Stimulated activated CD4-positive, alpha-beta T cell treated with anti-CD3 and anti-CD28 coated beads, Interleukin-1b, Interleukin-23, amount 100 ng/mL, for 1 hour (primary cell): ENCODE measurements at places on chromosomes 16 and 17.

DNA sequence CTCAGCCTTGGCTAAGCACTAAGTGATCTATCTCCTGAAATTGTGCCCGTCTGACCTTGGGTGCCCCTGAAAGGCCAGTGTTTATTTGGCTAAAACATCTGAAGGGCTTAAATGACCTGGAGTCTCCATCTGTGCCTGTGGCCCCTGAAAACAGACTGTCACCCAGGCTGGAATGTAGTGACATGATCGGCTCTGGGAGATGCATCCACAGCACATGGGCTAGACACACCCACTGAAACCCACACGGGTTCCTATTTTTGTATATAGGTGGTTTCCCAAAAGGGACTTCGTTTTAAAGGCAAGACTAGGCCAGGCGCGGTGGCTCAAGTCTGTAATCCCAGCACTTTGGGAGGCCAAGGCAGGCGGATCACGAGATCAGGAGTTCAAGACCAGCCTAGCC is 13.5 kb downstream of the CEP295NL start:
- DNase-seq, result no peak

- DNase-seq, result no peak
Observed at GRCh38 chr16:30551781-30552180, 6.4 kb downstream of the ZNF764 start.

DNA sequence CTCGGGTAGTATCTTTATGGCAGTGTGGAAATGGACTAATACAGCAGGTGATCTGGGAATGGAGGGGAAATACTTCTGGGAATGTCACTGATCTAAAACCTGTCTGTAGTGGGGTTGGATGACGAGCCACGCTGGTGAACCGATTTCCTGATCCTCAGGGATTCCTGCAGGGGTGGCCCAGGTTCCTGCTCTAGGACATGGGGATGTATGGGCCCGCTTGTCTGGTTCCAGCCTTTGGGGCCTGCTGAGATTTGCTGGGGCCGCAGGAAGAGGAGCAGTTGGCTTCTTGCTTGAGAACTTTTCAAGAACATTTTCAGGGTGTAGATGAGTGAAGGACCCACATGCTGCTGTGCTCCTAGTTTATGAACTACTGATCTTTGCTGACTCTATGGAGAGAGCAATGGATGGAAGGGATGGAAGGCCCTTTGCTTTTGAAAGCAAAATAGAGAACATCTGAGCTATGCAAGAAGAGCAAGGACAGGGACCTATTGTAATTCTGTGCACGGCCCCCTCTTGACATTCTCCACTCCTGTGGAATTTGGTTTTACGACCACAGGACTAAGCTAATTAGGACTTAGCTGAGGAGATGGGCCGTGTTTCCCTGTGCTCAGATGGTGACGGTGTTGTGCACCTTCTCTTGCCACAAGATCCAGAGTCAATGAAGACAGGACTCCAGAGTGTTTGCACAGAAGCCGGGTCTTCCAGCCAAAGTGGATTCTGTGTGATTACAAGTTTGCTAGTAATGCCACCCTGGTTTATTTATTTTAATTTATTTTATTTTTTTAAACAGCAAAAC is 90.5 kb downstream of the SEC14L1 start:
- DNase-seq, result no peak

DNA sequence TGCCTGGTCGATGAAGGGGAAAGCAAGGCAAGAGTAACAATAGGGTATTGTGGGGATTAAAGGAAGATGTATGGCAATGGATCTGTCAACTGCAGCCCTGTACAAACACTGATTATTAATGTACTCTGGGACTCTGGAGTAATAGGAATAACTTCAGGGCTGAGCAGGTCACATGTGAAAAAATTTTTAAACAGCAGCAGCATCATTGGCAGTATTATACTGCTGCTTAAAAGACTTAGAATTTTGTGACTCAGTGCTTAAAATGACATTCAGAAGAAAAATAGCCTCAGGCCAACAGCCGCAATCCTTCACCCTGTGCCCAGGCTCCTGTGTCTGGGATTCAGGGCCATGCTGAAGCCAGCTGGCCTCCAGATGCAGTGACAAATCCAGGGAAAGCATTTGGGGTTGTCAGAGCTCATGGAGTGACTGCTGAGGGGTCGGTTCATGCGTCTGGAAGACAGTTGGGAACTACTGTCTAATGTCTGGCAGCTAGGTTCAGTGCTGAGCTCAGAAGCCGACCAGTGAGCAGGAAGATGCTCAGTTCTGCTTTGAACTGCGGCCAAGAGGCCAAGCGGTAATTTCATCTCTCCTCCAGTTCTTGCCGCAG is 22.2 kb downstream of the TEX2 start:
- DNase-seq, result no peak

- DNase-seq, result no peak
Observed at GRCh38 chr16:19936441-19936840, 51.8 kb upstream of the GPRC5B start.

DNA sequence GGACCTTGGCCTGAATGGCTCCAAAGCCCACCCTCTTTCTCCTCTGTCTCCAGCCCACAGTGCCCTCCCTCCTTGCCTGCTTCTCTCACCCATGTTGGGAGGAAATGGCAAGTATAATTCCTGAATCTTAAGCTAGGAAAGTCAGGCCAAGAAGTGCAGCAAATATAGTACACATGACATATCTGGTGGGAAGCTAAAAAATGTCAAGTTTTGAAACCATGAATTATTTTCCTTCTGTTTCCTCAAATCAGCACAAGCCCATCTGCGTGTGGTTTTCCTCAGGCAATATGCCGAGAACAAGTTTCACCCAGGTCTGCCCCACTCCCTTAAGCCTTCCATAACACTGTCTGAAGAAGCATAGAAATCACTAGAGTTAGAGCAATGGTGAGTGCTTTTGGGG is 502.8 kb upstream of the CDH11 start:
- DNase-seq, result no peak

GRCh38 chr17:53722407-53722806 is 100.3 kb upstream of the KIF2B start:
- DNase-seq, result no peak

- DNase-seq, result no peak
Observed at GRCh38 chr16:89431158-89431584, 59.2 kb downstream of the ANKRD11 start.

DNA sequence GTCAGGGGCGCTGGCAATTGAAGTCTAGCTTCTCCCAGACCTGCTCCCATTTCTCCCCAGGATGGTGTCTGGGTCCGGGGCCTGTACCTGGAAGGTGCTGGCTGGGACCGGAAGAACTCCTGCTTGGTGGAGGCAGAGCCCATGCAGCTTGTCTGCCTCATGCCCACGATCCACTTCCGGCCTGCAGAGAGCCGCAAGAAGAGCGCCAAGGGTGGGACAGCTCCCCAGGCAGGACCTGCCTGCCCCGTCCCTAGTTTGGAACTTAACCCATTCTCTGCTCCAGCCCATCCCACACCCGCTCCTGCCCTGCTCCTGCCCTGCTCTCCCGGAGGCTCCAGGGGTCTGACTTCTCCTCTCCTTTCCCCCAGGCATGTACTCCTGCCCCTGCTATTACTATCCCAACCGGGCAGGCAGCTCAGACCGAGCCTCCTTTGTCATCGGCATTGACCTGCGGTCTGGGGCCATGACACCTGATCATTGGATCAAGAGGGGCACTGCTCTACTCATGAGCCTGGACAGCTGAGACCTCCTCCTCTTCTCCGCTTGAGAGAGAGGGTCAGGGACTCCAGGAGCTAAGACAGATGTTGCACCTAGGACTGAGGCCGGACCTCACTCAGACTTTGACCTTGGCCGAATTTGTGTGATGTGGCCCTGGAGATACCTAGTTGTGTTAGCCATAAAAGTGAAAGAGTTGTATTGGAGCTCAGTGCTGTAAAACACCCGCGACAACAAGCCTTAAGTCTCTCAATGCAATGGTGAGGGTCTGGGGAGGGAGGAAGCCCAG is 814 bp upstream of the KDM6B start:
- no peak for DNase-seq

- no peak for DNase-seq
Observed at GRCh38 chr17:8880466-8880865, 13.0 kb upstream of the PIK3R6 start.

GRCh38 chr17:21357281-21357680 is 18.9 kb upstream of the KCNJ12 start:
- DNase-seq, result no peak

GRCh38 chr17:20920815-20921199 is 122.0 kb downstream of the USP22 start:
- no peak for DNase-seq

DNA sequence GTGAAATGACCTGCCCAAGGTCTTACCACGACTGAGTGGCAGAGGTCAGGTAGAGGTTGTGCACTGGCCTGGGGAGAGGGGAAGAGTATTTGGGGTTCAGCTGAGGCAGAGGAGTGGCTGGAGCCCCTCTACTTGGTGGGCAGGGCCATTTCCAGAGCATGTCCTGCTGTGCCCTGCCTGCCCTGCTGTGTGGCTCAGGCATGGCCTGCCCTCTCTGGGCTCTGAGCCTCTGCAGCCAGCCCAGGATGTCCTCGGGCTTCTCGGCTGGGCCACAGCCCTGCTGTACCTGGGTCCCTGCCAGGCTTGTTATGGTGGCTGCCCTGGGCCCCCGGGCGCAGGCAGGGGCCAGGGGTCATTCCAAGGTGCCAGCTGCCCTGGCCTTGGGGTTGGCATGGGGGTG is 19.6 kb downstream of the KCNJ12 start:
- no peak for DNase-seq

DNA sequence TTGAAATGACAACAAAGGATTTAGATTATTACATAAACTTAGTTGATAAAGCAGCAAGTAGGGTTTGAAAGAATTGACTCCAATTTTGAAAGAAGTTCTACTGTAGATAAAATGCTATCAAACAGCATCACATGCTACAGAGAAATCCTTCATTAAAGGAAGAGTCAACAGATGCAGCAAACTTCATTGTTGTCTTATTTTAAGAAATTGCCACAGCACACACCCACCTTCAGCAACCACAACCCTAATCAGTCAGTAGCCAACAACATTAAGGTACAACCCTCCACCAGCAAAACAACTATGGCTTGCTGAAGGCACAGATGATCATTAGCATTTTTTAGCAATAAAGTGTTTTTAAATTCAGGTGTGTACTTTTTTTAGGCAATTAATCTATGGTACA is 75.1 kb upstream of the NSRP1 start:
- DNase-seq, result no peak

GRCh38 chr17:78819402-78819801 is 21.2 kb downstream of the USP36 start:
- DNase-seq, result no peak

DNA sequence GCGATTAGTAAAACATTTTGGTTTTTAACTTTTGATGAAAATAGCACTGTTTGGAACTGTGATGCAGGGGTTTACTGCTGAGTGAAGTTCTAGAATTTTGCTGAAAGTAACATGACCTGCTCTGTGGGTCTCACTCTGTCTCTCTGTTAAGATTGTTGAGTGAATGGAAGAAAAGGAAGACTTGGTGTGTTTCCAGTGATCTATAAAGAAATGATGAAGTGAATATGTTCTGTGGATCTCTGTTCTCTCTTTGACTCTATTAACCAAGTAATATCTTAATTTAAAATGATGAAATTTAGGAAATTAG is 148.4 kb downstream of the PRKCA start:
- DNase-seq, result no peak

DNA sequence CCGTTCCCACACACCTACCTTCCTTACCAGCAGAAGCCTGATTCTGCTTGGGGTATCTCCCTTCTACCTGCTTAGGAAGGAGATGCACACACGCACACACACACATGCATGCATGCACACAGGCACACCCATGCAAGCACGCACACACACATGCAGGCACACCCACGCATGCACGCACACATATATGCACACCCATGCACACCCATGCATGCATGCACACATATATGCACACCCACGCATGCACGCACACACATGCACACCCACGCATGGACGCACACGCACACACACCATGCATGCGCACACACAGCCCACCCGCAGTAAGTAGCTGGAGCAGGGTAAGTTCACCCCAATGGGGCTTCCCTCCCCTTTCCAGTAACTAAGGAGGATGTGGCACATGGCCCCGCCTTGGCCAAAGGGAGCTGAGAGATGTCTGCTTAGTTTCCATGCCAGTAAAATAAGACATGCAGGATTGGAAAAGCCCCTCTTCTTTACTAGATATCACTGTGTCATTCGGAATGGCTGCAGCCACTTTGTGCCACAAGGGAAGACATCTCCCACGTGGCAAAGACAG is 33.7 kb downstream of the ADCY9 start:
- DNase-seq, result no peak

- no peak for DNase-seq
Observed at GRCh38 chr17:5552841-5553240, 31.5 kb downstream of the NLRP1 start.

GRCh38 chr16:58026139-58026704 is 668 bp downstream of the MMP15 start:
- DNase-seq, result no peak

DNA sequence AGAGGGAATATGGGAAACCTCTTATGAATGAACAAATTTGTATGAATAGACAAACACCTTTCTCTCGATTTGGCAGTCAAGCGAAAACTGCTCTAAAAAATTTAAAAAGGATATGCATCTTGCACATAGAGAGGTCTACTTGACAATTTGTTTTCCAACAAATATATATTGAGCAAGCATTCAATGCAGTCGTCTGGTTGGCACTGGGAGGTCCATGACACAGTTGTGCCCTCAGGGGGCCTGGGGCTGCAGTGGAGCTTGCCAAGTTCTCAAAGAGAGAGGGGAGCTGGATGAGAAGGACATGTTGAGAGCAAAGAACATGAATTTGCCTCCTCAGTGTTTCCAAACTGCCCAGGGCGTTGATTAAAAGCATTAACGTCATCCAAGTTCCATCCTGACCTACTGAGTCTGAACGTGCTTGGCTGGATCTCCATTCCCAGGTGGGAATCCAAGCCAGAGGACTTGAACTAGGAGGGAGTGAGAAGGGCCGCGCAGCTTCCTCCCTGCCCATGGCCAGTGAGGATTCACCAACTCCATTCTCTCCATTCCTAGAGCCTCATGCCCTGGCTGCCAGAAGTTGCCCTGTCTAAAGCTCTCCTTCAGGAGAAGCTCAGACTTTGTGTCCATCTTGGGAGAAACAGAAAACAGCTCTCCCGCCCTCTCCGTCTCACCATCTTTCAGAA is 24.5 kb downstream of the TBX2 start:
- no peak for DNase-seq
